Uterine smooth muscle cell (primary cell): ENCODE measurements at places on chromosomes 7 and 10. TPM values are rescaled to one million over a fixed set of nuclear protein-coding genes. Genes with fewer than 3 reads are reported as not detected.

LRIT1 gene
- total RNA-seq: not detected in 2 replicates

PNLIPRP3 gene
- total RNA-seq: 0.11 and 0.12 TPM in 2 replicates

SYNPO2L gene
- total RNA-seq: under 0.01 TPM in 1 of 2 replicates, not detected in the other

TBL2 gene
- total RNA-seq: 110 and 120 TPM in 2 replicates

PALD1 gene
- total RNA-seq: under 0.01 and 0.11 TPM in 2 replicates

PRXL2A gene
- total RNA-seq: 14.9 and 29.5 TPM in 2 replicates

BMPER gene
- 3.2 and 5.0 TPM in 2 replicates for total RNA-seq

VGF gene
- total RNA-seq: 198 and 249 TPM in 2 replicates

LLCFC1 gene
- not detected in 2 replicates for total RNA-seq

MACC1 gene
- under 0.01 TPM in 2 replicates for total RNA-seq

ANKRD61 gene
- 0.44 TPM in 1 of 2 replicates, not detected in the other for total RNA-seq

SLC39A12 gene
- total RNA-seq: under 0.01 TPM in 1 of 2 replicates, not detected in the other

IKZF1 gene
- total RNA-seq: not detected in 2 replicates

GDF10 gene
- 0.11 and 0.12 TPM in 2 replicates for total RNA-seq

CPN1 gene
- total RNA-seq: not detected in 2 replicates

BAG3 gene
- 11.7 and 13.7 TPM in 2 replicates for total RNA-seq

MMD2 gene
- not detected in 2 replicates for total RNA-seq
